Hepatic stellate cell (primary cell): ENCODE measurements at places on chromosomes 2 and 18.
A peak's percentile ranks its signal among the peaks of the same experiment; 100 is the strongest.

- DNase-seq: no peak
Measured at GRCh38 chr2:101403745-101404144, 16.4 kb upstream of the CREG2 start.

- DNase-seq: no peak
Measured at GRCh38 chr18:13014232-13014631, 23.1 kb downstream of the CEP192 start.

DNA sequence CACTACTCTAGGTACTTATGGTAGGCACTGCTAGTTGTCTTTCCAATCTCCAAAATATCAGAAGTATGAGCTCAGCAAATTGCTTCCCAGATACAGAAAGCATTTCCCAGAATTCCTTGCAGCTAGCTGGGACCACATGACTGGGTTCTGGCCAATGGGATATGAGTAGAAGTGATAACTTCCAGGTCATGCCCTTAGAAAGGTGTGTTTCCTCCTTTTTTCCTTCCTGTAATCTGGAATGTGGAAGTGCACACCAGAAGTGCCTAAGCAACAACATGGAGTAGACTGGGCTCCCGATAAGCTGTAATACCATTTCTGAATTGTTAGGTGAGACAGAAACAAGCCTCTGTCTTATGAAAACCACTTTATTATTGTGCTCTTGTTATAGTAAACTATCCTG is 279.8 kb downstream of the ZNF385B start:
- no peak for DNase-seq

GRCh38 chr2:67574230-67574629 is 177.1 kb downstream of the ETAA1 start:
- DNase-seq: peak; percentile 24

DNA sequence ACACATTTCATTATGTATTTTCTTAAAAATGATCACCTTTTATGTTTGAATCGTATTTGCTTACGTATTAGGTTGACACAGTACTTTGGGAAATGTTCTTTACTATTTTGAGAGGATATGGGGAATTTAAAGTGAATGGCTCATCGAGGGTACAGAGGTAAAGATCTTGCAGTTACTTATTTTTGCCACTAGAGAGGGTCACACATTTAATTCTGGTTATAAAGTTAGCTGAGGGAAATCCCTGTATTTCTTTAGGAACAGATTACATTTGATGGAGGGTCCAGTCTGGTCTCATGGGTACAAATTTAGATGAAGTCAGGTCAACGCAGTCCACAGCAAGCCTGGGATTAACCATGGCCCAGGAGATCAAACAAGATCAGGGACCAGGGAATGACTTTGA is 24.5 kb downstream of the DYNC2LI1 start:
- DNase-seq: no peak

DNA sequence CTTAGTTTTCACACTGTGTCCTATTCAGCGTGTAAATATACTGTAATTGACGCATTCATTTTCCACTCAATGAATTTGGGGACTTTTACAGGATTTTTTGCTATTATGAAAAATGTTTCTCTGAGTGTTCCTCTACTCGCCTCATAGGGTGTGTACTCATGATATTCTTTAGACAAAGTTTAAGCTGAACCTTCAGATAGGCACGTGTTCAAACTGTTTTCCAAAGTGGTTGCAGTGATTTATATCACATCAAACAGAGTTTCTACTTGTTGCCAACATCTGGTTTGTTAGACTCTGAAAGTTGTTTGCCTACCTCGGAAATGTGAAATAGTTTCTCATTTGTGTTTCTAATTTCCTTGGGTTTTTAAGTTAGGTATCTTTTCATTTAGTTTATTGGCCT is 46.4 kb upstream of the IL1R1 start:
- no peak for DNase-seq

GRCh38 chr2:74001781-74002504 is 17.2 kb downstream of the TET3 start:
- DNase-seq: no peak

GRCh38 chr2:165778653-165779451 is 15.2 kb downstream of the GALNT3 start:
- DNase-seq: no peak

DNA sequence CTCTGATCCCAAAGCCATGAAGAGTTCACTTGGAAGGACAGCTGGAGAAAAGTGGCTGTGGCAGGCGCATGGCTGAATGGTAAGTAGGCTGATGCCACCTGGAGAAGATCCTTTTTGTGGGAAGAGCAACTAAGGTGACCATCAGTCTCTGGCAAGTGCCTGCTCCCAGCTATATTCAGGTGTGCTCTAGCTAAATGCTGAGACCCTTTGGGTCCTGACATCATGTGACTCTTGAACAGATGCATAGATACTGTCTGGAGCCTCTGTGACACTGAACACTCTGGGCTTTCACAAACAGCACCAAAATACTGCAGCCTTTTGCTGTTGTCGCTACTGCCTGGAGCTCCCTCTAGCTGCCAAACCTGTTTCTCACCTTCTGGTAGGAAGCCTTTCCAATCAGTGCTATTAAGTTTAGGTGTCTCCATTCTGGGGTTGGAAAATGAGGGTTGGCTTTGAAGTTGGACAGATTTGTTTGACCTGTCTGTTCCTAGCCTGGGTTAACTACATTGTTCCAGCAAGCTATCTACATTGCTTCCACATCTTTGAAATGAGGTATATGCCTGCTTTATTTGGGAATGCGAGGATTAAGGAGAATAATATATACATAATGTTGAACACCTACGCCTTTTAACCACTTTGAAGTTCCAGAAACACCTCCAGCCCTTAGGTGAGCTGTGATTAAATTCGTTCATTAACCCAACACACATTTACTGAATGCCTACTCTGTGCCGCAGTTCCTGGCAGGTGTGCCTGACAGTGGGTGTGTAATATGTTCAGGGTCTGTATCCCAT is 3.1 kb downstream of the EGR4 start:
- DNase-seq: no peak

- peak; percentile 41 for DNase-seq
Measured at GRCh38 chr2:18991177-18992168, 366.9 kb downstream of the OSR1 start.

DNA sequence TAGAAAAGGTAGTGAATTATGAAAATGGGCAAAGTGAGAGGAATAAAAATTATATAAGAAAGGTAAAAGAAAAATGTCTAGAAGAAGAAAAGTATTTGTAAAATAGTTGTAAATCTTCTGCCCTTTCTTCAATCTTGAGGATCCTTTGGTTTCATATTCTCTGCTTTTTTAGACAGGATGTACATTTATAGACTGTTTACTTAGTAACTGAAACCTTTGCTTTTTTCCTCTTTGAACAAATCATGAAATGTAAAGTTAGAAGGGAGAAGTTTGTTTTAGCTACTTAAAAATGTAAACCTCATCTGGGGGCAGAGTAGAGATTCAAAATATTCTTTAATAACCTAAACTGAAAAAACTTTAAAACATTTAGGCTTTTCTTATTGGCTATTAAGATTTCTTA is 150.4 kb upstream of the ITGA4 start:
- DNase-seq: no peak

GRCh38 chr2:24824966-24825882 is 32.0 kb downstream of the CENPO start:
- DNase-seq: no peak

GRCh38 chr2:214075456-214075855 is 335.4 kb upstream of the VWC2L start:
- DNase-seq: peak; percentile 19

DNA sequence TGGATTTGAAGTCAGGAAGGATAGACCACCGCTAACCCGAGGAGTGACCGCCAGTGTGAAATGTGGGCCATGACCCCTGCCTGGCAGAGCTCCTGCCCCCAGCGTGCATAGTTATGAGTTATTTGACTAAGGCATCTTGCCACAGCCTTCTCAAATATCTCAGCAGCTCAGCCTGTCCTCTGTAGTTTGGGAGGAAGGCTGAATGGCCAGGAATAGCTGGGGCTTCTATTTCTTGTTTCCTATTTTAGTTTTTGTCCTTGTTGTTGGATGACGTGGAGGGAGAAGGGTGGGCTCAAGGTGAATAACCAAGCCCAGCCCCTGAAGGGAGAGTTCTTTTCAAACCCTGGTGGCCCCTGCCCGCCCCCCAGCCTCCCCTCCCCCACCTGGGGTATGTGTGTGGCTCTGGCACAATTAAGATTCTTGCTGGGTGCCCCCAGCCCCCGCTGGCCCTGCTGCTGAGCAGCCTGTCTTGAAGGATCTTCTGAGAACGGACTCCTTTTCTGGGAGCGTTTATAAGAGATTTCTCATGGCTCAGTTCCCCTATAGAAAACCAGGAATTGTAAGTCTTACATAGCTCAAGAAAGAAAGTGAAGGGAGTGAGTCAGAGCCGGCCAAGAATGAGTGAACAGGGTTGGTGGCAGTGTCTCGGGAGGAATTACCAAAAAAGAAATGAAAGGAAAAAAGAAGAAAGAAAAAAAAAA is 157.4 kb downstream of the GLI2 start:
- DNase-seq: peak; percentile 86

- no peak for DNase-seq
Measured at GRCh38 chr2:222298311-222299150, at the start of gene PAX3. Gene PAX3 (minus strand): TSS chr2:222298998. CDS start chr2:222298615, 383 bp downstream.

GRCh38 chr2:224161712-224162111 is 122.6 kb upstream of the SERPINE2 start:
- no peak for DNase-seq

- no peak for DNase-seq
Measured at GRCh38 chr18:35369126-35369525, 8.0 kb downstream of the ZNF396 start.

- DNase-seq: peak; percentile 45
Measured at GRCh38 chr18:23311351-23312121, 141.6 kb upstream of the RIOK3 start.

DNA sequence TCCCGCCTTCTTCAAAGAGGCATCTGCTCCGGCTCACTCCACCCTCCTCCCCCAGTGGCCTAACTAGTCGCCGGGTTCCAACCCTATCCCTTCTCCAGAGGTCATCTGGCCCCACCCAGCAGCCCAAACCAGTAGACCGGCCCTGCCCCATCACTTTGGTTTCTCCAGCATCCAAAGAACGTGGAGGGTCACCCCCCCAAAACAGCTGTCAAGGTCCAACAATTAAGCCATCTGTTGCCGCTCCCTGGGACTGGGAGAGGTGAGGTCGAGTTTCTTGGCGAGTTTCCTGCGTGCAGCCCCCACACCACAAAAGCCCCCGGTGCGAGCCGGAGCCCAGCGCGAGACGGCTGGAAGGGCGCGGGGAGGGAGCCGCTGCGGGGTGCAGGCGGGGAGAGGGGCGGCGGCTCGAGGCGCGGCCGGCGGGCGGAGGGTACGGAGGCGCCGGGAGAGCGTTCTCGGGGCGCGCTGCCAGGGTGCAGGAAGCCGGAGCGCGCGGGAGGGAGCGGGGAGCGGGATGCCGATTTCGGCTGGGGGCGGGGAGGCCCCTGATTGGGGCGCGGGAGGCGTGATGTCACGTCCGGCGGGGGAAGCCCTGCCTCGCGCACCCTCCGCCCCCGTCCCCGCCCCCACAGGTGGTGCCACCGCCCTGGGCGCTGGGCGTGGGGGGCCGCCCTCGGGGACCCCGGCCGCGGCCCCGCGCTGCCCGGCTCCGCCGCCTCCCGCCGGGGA is 571 bp upstream of the GPC1 start:
- peak; percentile 99 for DNase-seq

DNA sequence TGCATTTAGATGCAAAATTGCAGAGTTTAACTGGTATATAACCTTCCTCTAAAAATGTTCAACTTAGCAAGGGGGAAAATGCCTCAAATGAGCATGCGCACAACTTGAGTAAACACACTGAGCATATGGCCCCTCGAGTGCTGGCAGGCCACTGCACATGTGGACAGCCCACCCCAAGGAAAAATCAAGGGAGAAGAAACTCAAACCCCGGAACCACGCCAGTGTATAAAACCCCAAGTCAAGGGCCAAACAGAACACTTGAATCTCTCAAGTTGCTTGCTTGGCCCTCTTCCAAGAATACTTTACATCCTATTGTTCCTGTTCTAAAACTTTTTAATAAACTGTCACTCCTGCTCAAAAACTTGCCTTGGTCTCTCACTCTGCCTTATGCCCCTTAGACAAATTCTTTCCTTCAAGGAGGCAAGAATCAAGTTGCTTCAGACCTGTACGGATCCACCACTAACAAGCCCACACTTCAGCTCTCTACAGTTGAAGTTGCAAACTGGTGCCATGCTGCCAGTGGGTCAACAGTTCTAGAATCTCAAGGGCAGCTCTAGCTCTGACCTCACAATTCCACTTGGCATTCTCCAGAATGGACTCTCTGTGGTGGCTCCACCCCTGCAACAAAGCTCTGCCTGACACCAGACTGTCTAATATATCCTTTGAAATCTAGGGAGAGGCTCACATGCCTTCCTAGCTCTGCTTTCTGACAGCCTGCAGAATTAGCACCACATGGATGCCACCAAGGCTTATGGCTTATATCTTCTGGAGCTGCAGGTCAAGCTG is 38.9 kb downstream of the HIBCH start:
- no peak for DNase-seq

DNA sequence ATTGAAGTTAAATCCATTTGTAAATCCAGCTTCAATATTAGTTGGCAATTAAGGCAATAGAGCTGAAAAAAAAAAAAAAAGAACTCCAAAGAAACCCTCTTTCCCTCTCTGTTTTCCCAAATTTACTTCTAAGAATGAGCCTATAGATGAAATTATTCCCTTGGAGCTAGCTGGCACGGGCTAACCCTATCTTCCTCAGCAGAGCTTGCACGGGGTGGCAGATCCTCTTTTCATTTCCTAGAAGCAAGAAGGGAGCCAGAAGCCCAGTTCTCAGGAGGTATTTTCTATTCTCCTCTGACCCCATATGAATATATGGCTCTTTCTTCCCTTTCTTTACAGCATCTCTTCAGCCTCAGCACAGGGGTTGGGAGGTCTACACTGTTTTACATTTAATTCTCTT is 426.0 kb downstream of the TGIF1 start:
- no peak for DNase-seq
